ENCODE measurements at places on chromosomes 11 and 22.

GRCh38 chr11:71428861-71429435, 19.2 kb downstream of the DHCR7 start:
- DNase-seq: no peak

GRCh38 chr11:17855531-17856290, 121.1 kb downstream of the KCNC1 start:
- peak; percentile 8 for DNase-seq

DNA sequence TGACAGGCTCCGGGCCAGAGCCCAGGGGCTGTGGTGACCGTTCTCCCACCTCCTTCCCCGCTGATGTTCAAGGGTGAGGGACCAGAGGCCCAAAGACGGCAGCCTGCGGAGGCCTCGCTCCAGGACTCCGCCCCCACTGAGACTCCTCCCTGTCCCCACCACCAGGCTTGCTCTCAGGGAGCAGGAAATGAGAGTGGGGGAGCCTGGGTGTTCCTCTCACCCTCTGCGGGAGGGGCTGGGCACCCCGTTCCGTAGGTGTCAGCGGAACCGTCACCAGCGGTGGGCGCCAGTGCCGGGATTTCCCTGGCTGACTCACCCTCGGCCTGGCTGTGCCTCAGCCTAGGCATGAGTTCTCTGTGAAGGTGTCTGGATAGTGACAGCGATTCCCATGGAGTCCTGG, 15.7 kb downstream of the DAGLA start:
- DNase-seq: peak; percentile 98

GRCh38 chr22:31022516-31022915, 53.5 kb downstream of the TUG1 start:
- no peak for DNase-seq

GRCh38 chr11:23318670-23319069, 458.4 kb upstream of the CCDC179 start:
- no peak for DNase-seq

DNA sequence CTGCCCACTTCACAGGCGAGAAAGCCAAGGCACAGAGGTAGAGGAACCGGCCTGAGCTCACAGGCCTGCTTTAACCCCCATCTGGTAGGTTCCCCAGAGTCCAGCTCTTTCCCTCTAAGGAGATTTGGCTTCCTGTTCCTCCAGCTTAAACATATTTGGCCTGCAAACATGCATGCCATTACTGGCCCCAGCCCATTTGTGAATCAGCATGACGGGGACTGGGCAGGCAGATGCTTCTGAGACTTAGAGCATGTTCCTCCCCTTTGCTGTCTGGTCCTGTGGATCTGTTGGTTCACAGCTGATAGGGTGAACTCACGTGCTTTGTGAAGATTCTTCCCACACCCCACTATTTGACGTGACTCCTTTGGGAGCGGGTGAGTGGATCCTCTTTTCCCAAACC, 12.6 kb downstream of the CHST1 start:
- no peak for DNase-seq

GRCh38 chr11:71156301-71156700, 96.1 kb downstream of the SHANK2 start:
- DNase-seq: no peak

GRCh38 chr11:72482211-72482812, 48.0 kb upstream of the CLPB start:
- peak; percentile 60 for DNase-seq

GRCh38 chr22:42994917-42995562, 19.9 kb downstream of the PACSIN2 start:
- peak; percentile 74 for DNase-seq

GRCh38 chr11:90321018-90321417, 98.2 kb upstream of the CHORDC1 start:
- DNase-seq: no peak

GRCh38 chr22:48238966-48239365, 1476.5 kb downstream of the TBC1D22A start:
- DNase-seq: no peak

- DNase-seq: no peak
Observed at GRCh38 chr11:18277565-18278271, 11.7 kb downstream of the SAA1 start.

DNA sequence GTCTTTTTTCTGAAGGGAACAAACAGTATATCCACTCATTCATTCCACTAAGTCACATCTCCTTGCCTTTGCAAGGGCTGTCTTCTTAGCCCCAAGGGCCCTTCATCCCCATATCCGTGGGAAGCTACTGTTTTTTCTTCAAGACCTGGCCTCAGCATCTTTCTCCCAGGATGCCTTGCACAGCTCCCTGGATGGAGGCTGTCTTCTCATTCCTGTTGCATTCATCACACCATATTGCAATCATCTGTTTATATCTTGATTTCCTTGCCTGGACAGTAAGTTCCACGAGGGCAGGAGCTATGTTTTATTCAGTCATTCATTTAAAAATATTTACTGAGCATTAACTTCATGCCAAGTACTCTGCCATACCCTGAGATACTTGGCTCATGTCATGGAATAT, 29.3 kb upstream of the NECTIN1 start:
- no peak for DNase-seq

- no peak for DNase-seq
Observed at GRCh38 chr11:33692013-33692504, 8.6 kb downstream of the C11orf91 start.

GRCh38 chr11:116066777-116067176, 562.6 kb upstream of the CADM1 start:
- DNase-seq: no peak

DNA sequence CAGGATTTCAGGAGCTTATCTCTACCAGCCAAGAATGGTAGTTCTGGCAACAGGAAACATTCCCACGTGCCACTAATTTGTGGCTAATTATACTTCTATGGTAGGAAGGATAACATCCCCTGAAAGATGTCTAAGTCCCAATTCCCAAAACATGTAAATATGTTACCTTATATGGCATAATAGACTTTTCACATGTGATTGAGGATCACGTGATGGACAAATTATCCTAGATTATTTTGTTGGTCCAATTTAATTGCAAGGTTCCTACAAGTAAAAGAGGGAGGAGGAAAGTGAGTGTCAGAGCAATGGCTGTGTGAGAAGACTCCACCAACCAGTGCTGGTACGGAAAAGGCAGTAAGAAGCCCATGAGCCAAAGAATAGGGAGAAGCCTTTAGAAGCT, 9.9 kb upstream of the MSANTD4 start:
- no peak for DNase-seq

Measured in common myeloid progenitor, CD34-positive (primary cell).